AG04449 (cell line): ENCODE measurements at places on chromosomes 6 and 20.
A peak's percentile ranks its signal among the peaks of the same experiment; 100 is the strongest.

- DNase-seq: no peak
Observed at GRCh38 chr6:5151360-5151954, 66.3 kb downstream of the PPP1R3G start.

DNA sequence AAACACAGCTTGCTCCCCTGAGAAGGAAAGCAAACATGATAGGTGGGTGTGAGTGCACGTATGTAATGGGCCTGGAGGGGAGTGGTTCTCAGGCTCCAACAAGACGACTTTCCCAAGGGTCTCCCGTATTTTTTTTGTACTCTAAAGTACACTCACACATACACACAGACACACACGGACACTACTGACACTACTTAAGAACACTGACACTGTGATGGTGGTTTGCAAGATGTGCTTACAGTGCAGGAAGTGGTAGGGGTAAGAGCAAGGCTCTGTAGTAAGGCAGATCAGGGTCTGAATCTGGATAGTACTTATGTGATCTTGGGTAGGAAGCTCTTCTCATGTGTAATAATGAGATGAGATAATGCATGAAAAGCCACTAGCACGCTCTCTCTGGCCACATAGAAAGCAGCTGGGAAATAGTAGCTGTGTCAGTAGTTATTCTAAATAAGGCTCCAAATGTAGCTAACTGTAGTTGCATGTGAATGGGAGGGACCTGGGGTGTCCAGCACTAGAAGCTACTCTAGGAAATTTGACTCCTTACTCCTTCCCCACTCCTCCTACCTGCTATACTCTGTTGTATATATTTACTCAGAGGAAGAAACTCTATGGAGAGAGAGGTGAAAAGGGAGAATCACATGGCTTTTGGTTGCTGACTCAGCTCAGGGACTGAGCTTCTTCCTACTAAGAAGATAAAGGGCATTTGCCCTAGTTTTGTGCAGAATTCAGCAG lies 8.4 kb upstream of the ZBTB24 start:
- no peak for DNase-seq

DNA sequence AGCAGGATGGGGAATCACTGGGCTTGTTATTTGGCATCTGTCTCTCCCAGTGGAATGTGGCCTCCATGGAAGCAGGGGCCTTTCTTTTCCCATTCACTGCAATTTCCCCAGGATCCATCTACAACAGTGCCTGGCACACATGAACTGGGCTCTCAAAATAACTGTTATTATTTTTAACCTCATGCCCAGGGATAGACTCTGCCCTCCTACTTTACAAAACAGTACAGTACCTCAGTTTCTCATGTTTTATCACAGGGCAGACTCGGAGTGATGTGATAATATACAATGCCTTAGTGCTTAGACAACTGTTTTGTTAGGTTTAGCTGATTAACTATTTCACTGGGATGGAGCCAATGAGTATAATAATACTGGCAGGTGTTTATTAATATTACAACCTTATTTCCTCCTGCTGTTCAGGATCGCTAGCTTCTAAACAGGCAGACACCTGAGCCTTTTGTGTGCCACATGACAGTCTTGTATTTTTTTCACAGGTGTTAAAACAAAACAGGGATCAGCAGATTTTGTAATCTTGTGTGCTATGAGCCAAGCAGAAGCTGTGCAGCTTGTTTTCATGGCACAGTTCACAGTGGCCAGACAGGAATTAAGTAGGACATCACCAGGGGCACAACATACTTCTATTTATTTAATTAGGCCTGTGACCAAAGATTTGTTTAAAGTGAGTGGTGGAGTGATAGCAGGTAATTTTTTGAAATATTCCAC lies 157.7 kb upstream of the EYA4 start:
- DNase-seq: no peak

DNA sequence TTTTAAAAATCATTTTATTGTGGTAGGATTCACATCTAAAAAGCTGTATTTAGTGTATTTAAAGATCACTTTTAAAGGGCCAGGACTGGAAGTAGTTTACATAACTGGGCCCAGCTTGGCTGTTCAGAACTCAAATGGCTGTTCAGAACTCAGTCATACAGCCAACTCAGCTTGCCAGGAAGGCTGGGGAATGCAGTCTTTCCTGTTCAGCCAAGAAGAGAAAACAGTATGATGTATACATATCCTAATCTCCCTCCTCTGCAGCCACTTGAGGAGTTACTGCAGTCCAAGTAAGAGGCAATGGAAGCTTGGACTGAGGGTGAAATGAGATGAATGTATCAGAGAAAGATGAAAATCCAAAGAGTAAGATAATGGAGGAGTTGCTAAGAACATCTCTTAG lies 24.6 kb downstream of the DSTN start:
- peak; percentile 51 for DNase-seq

GRCh38 chr6:49454787-49455709 lies 8.0 kb downstream of the MMUT start:
- DNase-seq: no peak

DNA sequence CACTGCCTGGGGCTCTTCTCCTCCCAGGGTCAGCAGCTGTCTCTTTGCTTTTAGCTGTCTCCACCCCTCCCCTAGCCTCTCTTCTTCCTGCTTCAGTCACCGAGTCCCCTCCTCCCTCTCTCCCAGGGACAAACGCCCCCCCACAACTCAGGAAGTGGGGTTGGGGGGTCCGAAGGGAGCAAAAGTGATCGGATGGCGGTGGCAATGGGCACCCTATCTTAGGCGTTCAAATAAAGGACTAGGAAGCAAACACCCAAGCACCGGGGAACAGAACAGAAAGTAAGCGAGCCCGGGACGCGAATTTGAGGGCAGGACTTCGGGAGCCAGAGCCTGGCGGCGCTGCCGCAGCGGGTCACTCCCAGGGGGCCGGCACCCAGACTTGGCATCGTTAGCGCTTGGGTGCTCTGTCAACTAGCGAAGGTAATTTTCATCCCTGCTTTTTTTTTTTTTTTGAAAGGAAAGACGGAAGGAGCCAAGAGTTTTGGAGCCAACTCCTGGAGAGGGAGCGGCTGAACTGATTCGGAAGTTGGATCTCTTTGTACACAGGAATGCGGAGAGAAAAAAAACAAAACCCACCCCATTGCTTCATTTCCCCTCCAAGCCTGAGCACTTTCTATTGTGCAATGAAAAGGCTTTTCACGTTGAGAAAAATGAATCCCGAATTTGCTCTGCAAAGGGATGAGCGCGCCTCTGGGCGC lies 815 bp upstream of the ITPR3 start:
- DNase-seq: no peak

GRCh38 chr20:51431321-51431720 lies 111.2 kb downstream of the NFATC2 start:
- no peak for DNase-seq

DNA sequence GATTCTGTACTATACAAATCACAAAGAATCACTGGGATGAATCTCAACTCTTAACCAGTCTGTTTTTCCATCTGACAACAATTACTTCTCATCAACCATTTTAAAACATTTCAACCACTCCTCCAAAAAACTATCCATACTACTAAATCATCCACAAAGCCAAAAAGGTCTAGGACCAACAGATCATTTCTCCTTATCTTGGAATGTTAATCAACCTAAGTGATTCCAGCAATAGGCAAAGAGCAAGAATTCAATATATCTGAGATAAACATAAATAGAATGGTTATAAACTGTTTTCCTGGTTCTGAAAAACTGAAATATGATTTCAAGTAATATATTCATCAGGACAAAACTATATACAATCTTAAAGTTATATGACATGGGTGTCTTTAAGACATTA lies 28.6 kb downstream of the RANBP9 start:
- DNase-seq: no peak

DNA sequence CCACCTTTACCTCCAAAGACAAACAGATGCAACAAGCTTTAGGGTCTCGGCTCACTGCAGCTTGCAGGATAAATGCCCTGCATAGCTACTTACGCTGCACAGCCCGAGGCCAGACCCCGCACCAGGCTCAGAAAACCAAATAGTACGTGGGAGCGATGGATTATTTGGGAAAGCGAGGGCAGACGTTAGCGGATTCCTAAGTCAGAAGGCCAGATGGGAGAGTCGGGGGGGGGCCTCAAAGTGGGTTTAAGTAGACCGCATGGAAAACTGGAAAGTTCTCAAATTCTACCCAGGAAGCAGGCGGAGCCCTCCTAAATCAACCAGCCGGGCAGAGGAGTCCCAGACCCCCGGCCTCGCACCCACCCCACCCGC lies 382 bp downstream of the SFT2D1 start:
- no peak for DNase-seq

GRCh38 chr6:136446579-136447187 lies 103.5 kb downstream of the MAP7 start:
- peak; percentile 28 for DNase-seq

- DNase-seq: no peak
Observed at GRCh38 chr20:1263853-1264252, 2.2 kb upstream of the SNPH start.

- no peak for DNase-seq
Observed at GRCh38 chr6:36805917-36806316, 33.3 kb downstream of the CPNE5 start.

DNA sequence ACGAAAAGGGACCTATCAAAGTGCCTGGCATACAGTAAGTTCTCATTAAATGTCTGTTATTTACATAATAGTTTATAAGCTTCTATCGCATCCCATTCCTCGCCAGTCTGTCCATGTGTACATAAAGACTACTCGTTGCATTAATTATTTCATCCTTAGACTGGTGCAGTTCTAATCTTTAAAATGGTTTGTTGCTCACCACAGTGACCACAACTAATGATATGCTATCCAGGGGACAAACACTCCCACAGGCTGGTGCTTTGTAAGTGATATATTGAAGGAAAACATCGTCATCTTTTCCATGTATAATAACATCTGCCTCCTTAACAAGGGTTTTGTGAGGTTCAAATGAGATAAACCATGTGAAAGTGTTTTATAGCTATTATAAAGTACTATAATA lies 39.0 kb upstream of the HBS1L start:
- no peak for DNase-seq

DNA sequence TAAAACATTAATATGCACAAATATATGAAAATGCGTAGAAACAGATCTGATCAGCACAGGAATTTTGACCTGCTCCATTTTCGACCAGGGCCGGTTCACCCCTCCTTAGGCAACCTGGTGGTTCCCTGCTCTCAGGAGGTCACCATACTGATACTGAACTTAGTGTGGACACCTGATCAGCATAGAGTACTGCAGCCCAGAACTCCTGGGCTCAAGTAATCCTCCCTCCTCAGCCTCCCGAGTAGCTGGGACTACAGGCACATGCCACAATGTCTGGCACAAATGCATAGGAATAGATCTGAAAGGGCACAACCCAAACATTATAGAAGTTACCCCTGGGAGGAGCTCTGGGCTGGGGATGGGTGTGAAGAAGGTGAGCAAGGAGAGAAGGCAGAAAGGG lies 24.7 kb upstream of the DDO start:
- DNase-seq: no peak

- DNase-seq: no peak
Observed at GRCh38 chr6:112910256-112910655, 563.1 kb downstream of the RFPL4B start.

DNA sequence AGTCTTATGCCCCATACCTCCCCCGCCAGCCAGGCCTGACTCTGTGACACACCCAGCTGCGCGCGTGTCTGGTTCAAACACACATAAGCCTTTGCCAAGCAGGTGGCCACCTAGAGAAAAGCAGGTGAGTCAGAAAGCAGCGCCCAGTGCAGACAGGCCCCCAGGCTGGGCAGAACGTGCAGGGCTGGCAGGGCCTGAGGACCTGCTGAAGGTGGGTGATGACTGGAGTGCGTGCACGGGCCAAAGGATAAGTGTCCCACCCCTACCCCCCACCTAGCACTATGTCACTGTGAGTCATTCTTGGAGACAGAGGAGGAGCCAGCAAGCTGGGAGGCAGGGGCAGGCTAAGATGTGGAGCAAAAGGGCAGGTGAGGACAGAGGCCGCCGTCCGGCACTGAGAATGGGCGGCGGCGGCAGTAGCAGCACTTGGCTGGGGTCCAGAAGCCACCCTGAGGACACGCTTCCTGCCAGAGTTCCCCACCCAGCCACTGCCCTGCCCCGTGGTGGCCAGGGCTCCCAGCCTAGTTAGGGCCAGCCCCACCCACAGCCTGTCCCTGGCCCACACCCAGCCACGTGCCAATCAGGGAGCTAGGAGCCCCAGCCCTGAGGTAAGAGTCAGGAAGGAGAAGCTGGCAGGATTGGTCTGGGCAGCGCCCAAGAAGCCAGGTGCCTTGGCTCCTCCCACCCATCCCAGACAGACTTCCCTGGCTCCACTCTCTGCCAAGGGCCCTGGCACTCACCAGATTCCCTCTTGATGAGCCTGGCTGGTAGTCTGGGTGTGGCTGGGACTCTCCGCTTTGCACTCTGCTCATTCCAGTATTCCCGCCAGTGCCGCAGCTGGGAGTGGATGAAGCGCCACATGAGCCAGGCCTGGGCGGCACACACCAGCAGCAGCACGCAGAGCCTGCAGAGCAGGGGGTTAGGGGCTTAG lies 72.7 kb downstream of the TRAM2 start:
- DNase-seq: no peak

DNA sequence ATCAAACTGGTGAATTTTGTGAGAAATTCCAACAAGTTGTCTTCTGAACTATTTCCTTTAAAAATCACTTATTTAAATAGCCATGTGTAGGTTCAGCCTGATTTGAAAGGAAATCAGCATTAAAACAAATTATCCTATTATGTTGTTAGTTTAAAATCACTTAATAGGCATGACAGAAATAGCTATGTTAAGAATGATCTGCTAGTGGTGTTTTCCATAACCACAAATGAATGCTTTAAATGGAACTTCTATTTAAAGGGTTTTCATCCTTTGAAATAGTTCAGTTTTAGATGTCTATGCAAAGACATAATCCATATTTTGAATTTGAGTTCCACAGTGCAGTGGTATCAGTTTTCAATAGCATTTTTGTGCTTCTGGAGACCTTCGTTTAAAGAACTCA lies 120.1 kb downstream of the PLEKHG1 start:
- no peak for DNase-seq

- DNase-seq: no peak
Observed at GRCh38 chr20:32261644-32262043, 15.8 kb upstream of the KIF3B start.

GRCh38 chr6:141050471-141050870 lies 1082.3 kb upstream of the GJE1 start:
- no peak for DNase-seq

DNA sequence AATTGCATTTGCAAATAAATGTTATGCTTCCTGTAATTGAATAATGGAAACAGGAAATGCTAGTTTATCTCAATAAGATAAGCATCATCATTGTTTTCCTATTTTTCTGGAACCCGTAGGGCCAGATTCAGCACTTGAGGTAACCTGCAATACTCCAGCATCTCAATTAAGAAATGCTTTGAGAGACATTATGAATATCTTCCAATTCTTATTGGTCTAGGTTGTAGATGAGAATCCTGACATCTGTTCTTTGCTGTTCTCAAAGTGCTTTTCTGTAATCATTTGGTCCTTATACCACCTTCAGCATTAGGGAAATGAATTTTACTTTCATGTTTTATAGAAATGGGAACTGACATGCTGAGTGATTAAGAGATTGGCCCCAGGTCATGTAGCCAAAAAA lies 428.3 kb downstream of the CBLN4 start:
- DNase-seq: no peak
